NCI-H2081 (cell line): ENCODE measurements at places on chromosomes 5 and 9.

GRCh38 chr5:160802592-160802991 is 49.4 kb downstream of the ATP10B start:
- DNase-seq = no peak

- peak; percentile 99 for DNase-seq
These were observed at the start of gene TTC1 for GRCh38 chr5:160008877-160009590. Gene TTC1 (plus strand): TSS chr5:160009139. CDS start chr5:160010529, 1,390 bp downstream.

DNA sequence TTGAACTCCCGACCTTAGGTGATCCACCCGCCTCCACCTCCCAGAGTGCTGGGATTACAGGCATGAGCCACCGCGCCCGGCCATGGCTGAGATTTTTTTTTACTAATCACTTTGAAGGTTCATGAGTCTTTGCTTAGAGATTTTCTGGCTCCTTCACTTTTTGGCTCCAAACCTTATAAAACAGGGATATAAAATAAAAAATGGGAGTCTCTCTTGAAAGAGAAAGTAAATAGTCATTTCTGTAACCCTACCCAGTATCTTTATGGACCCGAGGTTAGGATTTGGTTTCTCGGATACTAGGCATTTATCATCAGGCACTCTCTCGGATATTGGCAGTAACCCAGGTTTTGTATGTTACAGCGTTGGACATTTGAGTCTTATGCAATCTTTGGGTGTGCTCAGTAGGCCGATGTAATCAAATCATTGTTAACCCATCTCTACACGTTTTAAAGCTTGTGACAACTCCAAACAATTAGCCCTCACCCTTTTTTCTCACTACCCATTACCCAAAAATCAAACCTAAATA is 25.3 kb downstream of the STXBP1 start:
- peak; percentile 29 for DNase-seq

GRCh38 chr5:34058532-34058931 is 15.5 kb upstream of the C1QTNF3 start:
- DNase-seq = no peak

DNA sequence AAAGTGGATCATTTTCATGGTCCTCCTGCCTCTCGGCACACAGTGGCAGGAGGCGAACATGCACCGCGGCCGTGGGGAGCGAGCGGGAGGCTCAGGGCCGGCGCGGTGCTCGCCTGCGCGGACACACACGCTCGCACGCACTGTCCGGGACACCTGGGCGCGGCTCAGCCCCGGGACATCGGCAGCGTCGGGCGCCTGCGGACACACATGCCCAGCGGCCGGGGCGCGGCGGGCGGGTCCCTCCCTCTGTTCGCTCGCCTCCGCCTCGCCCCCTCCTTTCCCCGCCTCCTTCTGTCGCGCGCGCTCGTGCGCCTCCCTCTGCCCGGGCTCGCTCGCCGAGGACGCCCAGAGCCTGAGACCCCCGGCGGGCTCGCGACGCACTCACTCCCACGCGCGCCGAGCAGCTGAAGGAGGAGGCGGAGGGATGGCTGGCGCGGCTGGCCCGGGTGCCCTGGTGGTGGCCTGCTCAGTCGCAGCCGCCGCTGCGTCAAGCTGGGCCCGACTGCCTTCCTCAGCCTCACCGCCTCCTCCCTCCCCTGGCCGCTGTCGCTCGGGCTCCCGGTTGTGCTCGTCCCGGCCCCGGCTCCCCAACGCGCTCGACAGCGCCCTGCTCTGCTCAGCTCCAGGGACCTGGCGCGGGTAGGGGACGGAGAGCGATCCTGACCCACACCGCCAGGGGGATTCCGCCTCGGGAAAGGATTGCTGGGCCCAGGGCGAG is at the start of gene FRMD3:
Gene FRMD3 (minus strand): TSS at position 230 of the 718 bp plus-strand sequence. CDS start 170 bp downstream, at position 60.
- DNase-seq = peak; percentile 79

DNA sequence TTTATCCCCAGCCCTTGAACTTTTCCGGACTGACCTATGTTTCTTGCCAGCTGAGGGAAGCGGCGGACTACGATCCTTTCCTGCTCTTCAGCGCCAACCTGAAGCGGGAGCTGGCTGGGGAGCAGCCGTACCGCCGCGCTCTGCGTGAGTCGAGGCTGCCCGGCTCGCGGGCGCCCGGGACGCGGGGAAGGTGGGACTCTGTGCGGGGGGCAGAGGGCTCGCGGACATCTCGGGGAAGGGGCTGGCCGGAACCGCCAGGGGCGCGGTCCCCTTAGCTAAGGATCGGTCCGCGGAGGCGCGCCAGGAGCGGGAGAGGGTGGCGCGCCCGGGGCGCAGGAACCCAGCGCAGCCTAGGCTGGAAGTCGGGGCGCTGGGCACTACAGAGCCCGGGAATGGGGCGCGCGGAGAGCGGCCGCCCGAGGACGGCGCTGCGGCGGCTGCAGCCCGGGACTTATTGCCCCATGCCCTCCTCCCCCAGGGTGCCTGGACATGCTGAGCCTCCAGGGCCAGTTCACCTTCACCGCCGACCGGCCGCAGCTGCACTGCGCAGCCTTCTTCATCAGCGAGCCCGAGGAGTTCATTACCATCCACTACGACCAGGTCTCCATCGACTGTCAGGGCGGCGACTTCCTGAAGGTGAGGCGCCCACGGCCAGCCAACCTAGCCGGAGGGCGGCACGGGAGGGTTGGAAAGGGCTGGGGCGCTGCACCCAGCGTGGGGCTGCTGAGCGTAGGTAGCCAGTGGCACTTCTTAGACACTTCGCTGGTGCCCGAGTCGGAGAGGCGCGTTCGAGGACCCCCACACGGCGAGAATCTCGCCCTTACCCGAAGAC is 922 bp downstream of the CRHBP start:
- DNase-seq = no peak

GRCh38 chr9:33102551-33103210 is 26.2 kb upstream of the SMU1 start:
- DNase-seq = no peak

- DNase-seq = no peak
These were observed 9.7 kb upstream of the LRRC70 start for GRCh38 chr5:62568800-62569432.

- no peak for DNase-seq
These were observed 273.8 kb upstream of the RPS23 start for GRCh38 chr5:82551840-82552385.

DNA sequence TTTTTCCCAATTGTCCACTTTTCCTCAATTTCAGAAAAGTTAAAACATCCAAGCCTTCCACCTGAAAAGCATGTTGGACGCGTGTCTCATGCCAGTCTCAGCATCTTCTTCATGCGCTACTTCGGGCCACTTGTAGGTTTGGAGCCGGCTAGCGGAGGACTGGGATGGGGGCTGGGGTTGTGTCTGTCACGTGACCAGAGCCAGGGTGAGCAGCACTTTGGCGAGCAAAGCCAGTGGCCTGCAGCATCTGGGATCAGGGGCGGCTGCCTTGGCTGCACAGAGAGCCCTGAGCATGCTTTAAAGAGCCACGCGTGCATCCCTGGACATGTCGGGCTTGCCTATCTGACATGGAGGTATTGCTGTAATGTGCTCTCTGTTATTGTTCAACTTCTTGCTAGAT is 41.2 kb downstream of the SLC6A3 start:
- no peak for DNase-seq

GRCh38 chr5:90307782-90308181 is 101.8 kb downstream of the CETN3 start:
- no peak for DNase-seq

- DNase-seq = no peak
These were observed 269.2 kb downstream of the TMEM38B start for GRCh38 chr9:105963343-105964099.

GRCh38 chr5:139748505-139748826 is 47.1 kb upstream of the PSD2 start:
- no peak for DNase-seq

DNA sequence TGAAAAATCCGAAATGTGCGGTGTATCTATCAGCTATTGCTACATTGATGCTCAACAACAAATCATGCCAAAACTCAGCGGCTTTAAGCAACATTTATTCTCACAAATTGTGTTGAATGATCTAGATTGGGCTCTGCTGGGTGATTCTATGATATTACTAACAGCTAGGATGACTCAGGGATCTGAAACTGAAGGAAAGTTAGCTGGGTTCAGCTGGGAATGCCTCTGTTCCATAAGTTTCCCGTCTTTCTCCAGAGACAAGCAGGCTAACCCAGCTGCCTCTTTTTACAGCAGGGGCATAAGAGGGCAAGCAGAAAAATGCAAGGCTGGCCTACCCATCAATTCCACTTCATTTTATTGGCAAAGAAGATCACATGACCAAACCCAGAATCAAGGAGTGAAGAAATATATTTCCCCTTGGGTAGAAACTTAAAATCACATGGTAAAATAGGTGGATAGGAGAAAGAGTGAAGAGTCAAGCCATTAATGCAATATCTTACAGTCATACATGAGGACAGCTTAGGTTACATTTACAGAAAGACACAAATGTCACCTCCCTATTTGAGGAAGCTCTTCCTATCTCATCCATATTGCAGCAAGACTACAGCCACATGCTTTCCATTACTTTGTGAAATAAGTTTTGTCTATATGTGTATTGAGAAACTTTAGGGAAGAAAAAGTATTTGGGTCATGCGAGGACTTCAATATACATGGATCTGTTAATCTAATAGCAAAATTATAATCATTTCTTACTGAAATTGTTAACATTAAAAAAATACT is 30.8 kb downstream of the IL7R start:
- no peak for DNase-seq

GRCh38 chr9:94681508-94681907 is 42.2 kb upstream of the FBP1 start:
- DNase-seq = peak; percentile 83

- DNase-seq = no peak
These were observed 96.1 kb downstream of the FBN2 start for GRCh38 chr5:128441941-128442350.

GRCh38 chr5:78275998-78276543 is 18.4 kb downstream of the AP3B1 start:
- DNase-seq = no peak

- no peak for DNase-seq
These were observed 53.8 kb downstream of the RAD23B start for GRCh38 chr9:107336718-107337360.

- no peak for DNase-seq
These were observed 71.4 kb downstream of the SEMA4D start for GRCh38 chr9:89426384-89426961.

- DNase-seq = no peak
These were observed 560.8 kb downstream of the BNC2 start for GRCh38 chr9:16309469-16310271.

DNA sequence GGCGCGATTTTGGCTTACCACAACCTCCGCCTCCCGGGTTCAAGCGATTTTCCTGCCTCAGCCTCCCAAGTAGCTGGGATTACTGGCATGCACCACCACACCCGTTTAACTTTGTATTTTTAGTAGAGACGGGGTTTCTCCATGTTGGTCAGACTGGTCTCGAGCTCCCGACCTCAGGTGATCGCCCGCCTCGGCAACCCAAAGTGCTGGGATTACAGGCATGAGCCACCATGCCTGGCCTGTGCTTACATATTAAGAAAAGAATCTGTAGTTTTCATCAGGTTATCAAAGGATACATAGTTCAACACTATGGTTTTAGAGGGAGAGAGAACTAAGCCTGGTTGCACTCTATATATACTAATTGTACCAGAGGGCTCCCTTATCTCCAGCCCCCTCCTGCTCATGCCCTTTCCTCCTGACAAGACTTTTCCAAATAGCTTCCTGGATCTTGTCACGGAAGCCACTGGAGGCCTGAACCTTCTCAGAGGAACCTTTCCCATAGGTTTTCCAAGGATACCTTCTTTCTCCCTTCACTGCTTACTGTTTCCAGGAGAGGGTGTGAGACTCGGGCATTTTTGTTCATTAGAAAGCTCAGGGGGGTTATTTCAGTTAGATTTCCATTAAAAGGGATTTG is 53.1 kb downstream of the SLC44A1 start:
- no peak for DNase-seq

DNA sequence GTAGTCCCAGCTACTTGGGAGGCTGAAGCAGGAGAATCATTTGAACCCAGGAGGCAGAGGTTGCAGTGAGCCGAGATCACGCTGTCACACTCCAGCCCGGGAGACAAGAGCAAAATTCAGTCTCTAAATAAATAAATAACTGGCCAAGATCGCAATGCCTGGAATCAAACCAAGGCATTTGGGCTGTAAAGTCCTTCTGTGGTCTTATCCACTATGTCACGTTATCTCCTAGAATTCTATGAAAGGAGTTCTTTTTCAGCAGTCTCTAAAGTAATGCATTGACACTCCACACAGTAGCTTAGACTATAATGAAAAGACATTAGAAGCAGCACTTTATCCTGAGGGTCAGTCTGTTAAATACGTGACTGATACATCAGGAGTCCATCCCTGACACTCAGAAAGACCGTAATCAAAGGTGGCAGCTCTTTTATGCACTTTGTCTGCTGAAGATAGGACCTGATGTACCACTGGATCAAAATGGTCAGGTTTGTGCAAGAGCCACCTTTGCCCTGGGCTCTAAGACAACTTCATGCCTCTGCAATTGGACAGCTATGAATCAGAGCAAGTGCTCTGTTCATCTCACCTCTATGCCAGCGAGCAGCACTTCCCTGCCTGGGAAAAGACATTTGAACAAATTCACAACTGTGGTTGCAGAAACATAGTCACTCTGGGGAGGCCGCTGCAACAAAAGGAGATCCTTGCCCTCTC is 31.7 kb upstream of the GNA14 start:
- no peak for DNase-seq

DNA sequence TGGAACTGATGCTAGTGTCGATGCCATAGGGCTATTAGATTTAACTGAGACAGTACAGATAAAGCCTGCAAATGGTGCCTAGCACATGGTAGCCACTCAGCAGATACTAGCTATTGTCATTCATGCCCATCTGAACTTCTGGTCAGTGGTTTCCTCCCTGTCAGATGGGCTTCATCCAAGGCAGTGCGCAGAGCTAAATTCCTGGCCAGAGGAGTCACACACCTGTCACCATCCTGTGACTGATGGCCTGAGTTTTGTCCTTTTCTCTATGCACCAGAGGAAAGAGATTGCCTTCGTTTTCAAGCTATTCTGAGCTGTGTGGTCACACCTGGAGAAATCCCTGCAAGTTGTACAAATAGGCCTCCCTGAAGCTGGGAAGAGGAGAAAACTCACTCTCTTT is 34.7 kb downstream of the MSX2 start:
- DNase-seq = no peak

DNA sequence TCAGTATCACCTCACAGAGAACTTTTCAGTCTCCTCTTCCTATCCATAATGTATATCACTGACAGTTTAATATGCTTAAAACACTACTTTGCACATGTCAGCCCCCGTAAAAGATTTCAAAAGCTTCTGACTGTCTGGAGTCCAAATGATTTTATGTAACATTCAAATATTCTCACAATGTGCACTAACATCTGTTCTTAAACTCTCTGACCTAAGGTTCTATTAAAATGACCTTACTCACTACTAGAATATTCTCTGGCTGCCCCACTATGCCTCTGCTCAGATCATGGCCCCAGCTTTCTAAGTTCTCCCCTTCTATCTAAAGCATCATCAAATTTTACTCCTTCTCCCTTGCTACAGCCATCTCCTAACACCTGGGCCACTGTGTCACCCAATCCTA is 52.5 kb downstream of the AP3B1 start:
- DNase-seq = no peak

DNA sequence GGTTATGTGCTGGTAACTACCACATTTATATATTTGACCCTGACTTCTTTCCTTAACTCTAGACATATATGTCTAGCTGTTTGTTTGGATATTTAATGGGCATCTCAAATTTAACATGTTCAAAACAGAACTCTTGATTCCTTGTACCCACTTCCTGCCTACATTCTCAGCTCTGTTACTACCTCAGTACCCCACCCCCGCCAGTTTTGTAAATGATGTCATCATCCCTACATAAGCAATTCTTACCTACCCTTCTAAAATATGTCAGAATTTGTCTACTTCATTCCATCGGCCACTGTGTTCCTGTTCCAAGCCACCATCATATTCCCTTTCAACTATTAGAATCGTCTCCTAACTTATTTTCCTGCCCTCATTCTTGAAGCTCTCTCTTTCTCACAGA is 4.8 kb downstream of the RAD50 start:
- DNase-seq = no peak
